LHCN-M2 (cell line): ENCODE measurements at places on chromosomes 6 and 20. TPM values are rescaled to one million over a fixed set of nuclear protein-coding genes. Genes with fewer than 3 reads are reported as not detected.

LTB gene
- total RNA-seq: not detected in 2 replicates

FYN gene
- 95.8 and 103 TPM in 2 replicates for total RNA-seq

- DNase-seq: no peak
These were observed 10.8 kb downstream of the SIM1 start for GRCh38 chr6:100453701-100454521.

GRCh38 chr6:12962529-12962928 is 246.0 kb downstream of the PHACTR1 start:
- peak; percentile 86 for DNase-seq

- DNase-seq: no peak
These were observed 128.9 kb upstream of the ZNF184 start for GRCh38 chr6:27601668-27602254.

DNA sequence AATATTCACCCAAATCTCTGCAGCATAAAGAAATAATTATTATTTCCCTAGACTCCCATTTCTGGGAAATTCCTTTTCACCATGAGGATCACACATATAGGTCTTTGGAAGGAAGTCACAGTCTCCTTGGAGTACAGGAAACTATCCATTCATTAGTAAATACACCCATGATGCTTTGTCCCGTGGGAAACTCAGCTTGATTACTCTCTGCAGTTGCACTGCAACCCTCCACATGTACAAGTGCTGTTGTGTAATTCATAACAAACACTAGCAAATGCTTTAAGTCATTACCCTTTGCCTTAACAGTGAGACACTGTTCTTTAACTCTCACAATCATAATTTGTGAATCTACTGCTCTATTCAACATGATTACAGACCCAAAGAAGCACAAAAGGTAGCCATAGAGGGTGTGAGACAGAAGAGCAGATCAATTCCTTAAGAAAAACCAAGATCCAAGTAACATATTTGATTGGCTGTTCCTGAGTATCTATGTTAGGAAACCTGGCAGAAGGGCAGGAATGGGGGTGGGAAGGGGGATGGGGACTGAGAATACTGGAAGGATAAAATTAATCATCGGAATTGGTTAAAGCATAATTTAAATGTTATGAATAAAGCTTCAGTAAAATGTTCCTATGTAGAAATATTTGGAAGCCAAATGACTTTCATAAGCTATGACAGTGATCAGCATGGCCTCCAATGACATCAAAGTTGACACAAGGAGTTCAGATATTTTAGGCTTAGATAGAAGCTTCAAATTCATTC is 268.0 kb downstream of the HACE1 start:
- peak; percentile 11 for DNase-seq
